ENCODE measurements at places on chromosomes 4 and X. TPM values are rescaled to one million over a fixed set of nuclear protein-coding genes. Genes with fewer than 3 reads are reported as not detected.

The BMX gene
- total RNA-seq = 157 TPM

The LDB2 gene
- 117 TPM for total RNA-seq

The ARX gene
- not detected for total RNA-seq

The TCP11X2 gene
- not detected for total RNA-seq

The OTC gene
- total RNA-seq = 0.07 TPM

The ADGRG4 gene
- under 0.01 TPM for total RNA-seq

The PITX2 gene
- not detected for total RNA-seq

The NLGN3 gene
- 0.13 TPM for total RNA-seq

The CD40LG gene
- total RNA-seq = not detected

The RBMXL3 gene
- not detected for total RNA-seq

The HEPH gene
- 1.8 TPM for total RNA-seq

The ADAMTS3 gene
- 4.7 TPM for total RNA-seq

The NHSL2 gene
- total RNA-seq = 38.0 TPM

The TLR6 gene
- total RNA-seq = 5.3 TPM

The PCDH18 gene
- total RNA-seq = 0.27 TPM

The VCX gene
- not detected for total RNA-seq

The IL1RAPL1 gene
- total RNA-seq = 0.29 TPM

The TMSB15B gene
- total RNA-seq = 7.4 TPM

The MAOB gene
- not detected for total RNA-seq

The DUSP21 gene
- not detected for total RNA-seq

The DIPK2B gene
- total RNA-seq = 39.3 TPM

The LRIT3 gene
- 0.07 TPM for total RNA-seq

The LCORL gene
- 17.7 TPM for total RNA-seq

The RTL3 gene
- not detected for total RNA-seq

The CXCR3 gene
- total RNA-seq = not detected

The KIAA0232 gene
- total RNA-seq = 23.3 TPM

The C4orf17 gene
- total RNA-seq = not detected

The PWWP3B gene
- 1.3 TPM for total RNA-seq

The FAM53A gene
- total RNA-seq = 1.3 TPM

The PRRG1 gene
- total RNA-seq = 47.2 TPM

The TCEAL3 gene
- total RNA-seq = 9.8 TPM

The H2BW2 gene
- not detected for total RNA-seq
